T-helper 2 cell (primary cell): ENCODE measurements at places on chromosomes 3 and 15.

- no peak for DNase-seq
Observed at GRCh38 chr3:135020181-135020580, 225.1 kb downstream of the EPHB1 start.

DNA sequence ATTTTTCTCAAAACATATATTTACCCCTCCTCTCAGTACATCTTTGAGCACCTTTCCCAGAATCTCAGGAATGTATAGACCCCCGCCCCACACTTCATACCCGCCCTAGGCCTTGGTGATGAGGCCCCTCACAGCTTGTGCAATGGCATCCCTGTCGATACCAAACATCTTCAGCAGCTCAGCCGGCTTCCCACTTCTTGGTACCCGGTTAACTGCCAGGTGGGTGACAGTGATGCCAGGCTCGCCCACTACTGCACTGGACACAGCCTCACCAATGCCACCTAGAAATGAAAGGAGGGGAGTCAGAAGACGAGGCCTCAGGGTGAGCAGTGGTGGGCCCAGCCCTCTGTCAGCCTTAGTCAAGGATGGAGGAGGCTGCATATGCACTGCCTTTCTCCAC, 30.2 kb downstream of the TKT start:
- no peak for DNase-seq

- DNase-seq: no peak
Observed at GRCh38 chr3:186787642-186788481, 4.5 kb downstream of the EIF4A2 start.

DNA sequence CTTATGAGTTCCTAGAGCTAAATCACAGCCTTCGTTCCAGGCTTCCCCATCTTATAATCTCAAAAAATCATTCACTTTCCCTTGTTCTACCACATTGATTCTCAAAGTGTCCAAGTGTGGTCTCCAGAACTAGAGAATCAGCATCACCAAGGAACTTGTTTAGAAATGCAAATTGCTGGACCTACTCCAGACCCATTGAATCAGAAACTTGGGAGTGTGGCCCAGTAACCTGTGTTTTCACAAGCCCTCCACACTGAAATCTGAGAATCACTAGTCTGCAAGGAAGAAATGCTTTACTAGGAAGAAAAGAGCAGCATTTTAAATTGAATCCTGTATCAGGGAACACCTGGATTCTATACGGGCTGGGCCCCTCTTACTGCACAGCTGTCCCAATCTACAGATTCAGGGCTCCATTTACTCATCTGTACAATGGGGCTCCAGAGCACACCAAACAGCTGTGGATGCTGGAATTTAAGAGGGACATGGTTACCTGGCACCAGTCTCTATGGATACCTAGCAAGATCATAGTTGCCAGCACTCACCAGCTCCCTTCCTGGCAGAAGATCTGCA, 3.9 kb downstream of the MEGF11 start:
- no peak for DNase-seq

DNA sequence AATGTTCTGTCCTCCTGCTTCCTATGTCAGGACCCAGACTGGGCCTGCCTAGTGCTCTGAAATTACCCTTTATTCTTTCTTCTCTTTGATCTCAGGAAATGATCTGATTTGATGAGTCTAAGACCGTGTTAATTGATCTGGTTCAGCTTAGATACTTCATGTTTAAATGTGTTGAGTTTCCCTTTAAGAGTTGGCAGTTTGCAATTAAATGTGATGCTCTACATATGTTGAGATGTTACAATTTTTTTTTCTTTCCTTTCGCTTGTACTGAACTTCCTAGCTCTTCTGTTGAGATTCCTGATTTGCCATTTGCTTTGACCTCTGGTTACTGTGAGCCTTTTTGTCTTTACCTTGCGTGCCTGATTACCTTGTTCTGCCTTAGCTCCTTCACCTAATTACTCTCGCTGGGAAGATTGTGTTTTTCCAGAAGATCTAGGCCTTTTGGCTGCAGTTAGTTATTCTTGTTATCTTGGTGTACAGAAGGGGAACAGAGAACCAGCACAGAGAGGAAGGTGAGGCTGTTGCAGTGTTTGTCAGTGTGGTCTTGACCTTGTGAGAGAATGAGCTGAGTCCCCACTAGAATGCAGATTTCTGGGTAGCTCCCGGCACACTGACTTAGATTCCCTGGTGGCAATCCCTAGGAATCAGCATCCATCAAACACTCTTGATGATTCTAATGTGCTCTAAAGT, 203.6 kb downstream of the EDEM1 start:
- no peak for DNase-seq

GRCh38 chr3:185797108-185797881, 27.5 kb downstream of the IGF2BP2 start:
- no peak for DNase-seq

DNA sequence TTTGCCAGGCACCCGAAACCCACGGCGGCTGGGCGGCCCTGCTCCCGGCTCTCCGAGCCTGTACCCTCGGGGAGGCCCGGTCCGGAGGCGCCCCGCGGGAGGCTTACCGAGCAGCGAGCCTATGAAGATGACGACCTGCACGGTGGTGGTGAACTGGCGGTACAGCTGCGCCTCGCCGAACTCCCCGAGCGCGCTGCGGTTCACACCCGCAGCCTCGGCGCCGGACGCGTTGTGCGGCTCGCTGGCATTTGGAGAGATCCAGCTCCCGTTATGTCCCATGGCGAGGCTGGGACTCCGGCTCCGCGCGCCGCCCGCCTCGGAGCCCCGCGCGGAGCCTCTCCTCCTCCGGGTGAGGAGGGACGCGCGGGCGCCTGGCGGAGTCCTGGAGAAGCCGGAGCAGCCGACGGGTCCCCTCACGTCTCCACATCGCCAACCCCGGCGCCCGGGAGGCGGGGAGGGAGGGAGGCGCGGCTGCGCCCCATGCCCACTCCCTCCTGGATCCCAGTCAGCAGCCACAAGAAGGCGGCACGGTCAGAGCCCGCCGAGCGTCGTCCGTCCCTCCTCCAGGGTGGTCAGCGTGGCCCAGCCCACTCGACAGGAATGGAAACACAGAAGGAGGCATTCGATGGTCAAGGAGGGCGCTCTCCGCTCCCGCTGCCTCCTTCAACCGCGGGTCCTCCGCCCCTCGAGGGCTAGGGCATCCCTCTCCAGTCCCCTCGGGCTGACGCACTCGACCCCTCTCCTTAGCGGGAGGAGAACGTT, at the start of gene GPR176:
TSS of gene GPR176 (minus strand) at position 519 of the 762 bp plus-strand sequence. CDS start at position 279, 240 bp downstream.
- peak; percentile 19 for DNase-seq

- DNase-seq: no peak
Observed at GRCh38 chr3:70180664-70181063, 131.8 kb downstream of the MDFIC2 start.

- no peak for DNase-seq
Observed at GRCh38 chr3:153835540-153835939, 285.6 kb upstream of the ARHGEF26 start.

- DNase-seq: no peak
Observed at GRCh38 chr3:193552923-193553322, 1.8 kb downstream of the ATP13A4 start.

DNA sequence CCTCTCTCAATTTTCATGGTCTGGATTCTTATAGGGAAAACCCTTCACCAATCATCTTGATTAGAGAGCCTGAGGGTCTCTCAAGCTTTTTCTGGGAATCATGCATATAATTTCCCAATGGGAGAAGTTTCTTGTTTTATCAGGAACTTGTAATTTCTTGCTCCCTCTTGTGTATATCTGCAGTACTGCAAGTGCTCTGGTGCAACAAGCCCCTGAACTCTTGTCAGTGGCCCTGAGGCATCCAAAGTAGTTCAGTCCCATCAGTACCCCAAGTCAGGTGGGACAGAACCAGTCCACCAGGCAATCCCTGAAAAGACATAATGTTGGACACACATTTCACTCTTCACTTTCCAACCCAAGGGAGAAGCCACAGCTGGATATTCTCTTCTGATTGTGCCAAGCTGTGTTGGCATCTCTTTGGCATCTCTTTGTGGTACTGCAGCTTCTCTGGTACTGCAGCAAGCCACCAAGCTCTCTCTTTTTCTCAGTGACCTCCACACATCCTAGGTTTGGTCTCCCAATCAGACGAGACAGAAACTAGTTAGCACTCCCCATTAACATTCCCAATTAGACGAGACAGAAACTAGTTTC, 214.5 kb downstream of the ZIC4 start:
- no peak for DNase-seq

GRCh38 chr3:131224886-131225550, 156.6 kb upstream of the NUDT16 start:
- no peak for DNase-seq

DNA sequence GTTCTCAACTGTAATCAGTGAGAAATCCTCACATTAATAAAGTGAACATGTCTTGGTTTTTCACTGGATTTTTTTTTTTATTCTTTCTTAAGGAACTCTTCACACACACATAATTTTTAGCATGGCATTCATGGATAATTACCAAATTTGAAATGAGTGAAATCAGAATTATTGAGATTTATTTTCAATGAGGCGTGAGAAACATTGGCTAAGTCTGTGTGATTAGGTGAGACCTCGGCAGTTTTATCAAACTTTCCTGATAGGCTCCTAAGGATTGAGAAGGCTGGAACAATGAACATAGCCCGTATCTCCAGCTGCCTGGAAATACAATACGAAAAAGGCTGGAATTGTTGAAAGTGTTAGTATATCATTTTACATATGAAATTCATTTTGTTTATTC, 35.5 kb downstream of the MDFIC2 start:
- DNase-seq: no peak

GRCh38 chr3:187196573-187197334, 532 bp upstream of the RTP1 start:
- no peak for DNase-seq

GRCh38 chr15:55834331-55834730, 91.4 kb upstream of the PRTG start:
- DNase-seq: no peak

DNA sequence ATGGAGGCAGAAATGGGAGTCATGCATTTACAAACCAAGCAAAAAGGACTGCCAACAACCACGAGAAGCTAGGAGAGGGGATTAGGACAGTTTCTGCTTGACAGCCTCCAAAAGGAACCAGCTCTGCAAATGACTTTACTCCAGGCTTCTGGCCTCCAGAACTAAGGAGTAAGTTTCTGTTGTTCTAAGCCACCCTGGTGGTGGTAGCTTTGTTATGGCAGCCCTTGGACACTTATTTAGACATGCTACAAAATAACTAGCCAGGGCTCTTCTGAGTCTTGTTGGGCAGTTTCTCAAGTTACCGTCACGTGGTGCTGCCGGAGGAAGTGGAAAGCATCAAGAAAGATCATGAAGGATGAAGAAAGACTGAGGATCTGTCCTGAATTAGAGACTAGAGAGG, 386.5 kb downstream of the LRTM1 start:
- no peak for DNase-seq

- DNase-seq: no peak
Observed at GRCh38 chr3:9192248-9193025, 57.0 kb downstream of the SRGAP3 start.

DNA sequence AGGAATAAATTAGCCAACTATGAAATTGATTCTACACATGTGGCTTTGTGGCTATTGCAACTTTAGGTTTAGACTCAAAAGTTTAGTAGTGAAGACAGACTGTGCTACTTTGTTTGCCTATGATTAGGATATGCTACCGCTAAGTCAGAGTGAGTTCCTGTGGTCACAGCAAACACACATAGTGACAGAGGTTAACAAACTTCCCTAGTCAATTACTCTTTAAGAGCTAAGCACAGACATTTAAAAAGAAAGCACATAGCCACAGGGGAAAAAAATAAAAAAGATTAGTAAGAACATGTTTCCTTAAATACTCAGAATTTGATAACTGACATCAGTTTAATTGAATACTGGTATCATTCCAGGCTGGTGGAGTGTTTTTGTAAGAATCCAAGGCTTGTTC, 207.1 kb downstream of the GBE1 start:
- no peak for DNase-seq

GRCh38 chr3:107853821-107854220, 237.0 kb downstream of the CD47 start:
- no peak for DNase-seq

DNA sequence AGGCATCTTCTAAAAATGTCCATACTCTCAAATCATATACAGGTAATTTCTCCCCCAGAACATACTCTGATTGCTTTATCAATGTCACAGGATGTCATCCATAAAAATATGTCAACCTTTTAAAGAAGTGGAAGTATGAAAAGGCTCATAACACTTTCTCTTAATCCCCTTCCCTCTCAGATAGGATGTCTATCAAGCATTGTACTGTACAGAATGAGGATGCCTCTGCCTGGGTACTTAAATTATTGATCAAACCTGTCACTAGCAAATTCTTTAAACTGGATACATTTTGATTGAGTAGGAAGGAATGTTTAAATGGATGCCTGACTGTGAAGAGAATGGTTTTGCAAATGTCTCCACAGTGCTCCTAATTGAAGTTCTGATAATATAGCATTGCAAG, 168.7 kb downstream of the EPHA3 start:
- no peak for DNase-seq

GRCh38 chr15:67307156-67307555, 52.6 kb downstream of the IQCH start:
- no peak for DNase-seq
